ENCODE measurements at places on chromosomes 6 and 20. TPM values are rescaled to one million over a fixed set of nuclear protein-coding genes. Genes with fewer than 3 reads are reported as not detected.
A peak's percentile ranks its signal among the peaks of the same experiment; 100 is the strongest.

DNA sequence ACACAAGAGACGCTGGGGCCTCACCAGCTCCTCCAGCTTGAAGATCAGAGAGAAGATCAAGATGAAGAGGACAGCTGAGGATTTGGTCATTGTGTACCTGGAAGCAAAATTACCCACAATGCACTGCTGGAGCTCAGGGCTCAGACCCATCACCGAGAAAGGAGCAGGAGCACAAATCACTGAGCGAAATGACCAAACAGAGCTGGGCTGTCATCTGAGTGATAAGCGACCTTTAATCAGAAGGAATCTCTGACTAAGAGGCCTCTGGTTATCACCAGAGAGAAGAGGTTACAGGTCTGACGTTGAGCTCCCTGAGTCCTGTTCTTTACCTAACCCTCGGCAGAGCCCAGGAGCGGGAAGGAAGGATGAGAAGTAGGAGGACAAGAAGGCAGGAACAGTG, 47.5 kb upstream of the CDH22 start:
- no peaks in the 10 kb centered on the region for H3K27me3 ChIP-seq
- H3K27ac ChIP-seq, result no peak overlapping the region
- no peaks in the 10 kb centered on the region for H3K36me3 ChIP-seq
- H3K4me3 ChIP-seq, result no peak overlapping the region
- peaks cover 8% of the 10 kb centered on the region for H3K4me1 ChIP-seq

GGTLC1 gene
- not detected for total RNA-seq

SMOC2 gene
- total RNA-seq, result 98.2 TPM

GRCh38 chr20:58992911-58993310, 11.9 kb downstream of the NELFCD start:
- H3K4me1 ChIP-seq, result no peaks in the 10 kb centered on the region
- H3K36me3 ChIP-seq, result no peaks in the 10 kb centered on the region

SNAP25 gene
- total RNA-seq, result 26.1 TPM

DLL1 gene
- 19.7 TPM for total RNA-seq

DNA sequence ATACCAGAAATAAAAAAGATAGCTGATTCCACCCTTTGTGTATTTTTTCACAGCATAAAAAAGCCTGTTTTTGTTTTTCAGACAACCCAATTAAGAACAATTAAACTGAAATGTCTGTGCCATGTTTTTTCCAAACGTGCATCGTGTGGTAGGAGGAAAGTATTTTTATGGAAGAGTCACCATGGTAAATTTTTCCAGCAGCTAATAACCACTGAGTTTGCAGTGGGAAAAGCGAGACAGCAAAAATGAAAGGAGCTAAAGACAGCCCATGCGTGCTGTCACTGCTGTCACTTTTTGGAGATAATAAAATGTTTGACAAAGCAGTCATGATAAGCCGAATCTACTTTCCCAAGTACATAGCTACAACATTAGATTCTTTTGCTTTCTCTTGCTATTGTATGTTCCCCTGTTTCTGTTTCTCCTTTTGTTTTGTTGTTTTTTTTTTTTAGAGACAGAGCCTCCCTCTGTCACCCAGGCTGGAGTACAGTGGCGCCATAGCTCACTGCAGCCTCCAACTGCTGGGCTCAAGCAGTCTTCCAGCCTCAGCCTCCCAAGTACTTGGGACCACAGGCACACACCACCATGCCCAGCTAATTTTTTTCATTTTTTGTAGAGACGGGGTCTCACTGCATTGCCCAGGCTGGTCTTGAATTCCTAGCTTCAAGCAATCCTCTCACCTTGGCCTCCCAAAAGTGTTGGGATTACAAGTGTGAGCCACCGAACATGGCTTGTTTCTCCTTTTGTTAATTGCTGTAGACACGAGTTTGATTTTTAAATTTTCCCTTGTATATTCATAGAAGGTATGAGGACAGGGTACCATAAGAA, 261.3 kb downstream of the TMEM242 start:
- no peaks in the 10 kb centered on the region for H3K4me1 ChIP-seq
- no peaks in the 10 kb centered on the region for H3K27me3 ChIP-seq
- no peak for DNase-seq
- H3K4me3 ChIP-seq, result no peak overlapping the region

DNA sequence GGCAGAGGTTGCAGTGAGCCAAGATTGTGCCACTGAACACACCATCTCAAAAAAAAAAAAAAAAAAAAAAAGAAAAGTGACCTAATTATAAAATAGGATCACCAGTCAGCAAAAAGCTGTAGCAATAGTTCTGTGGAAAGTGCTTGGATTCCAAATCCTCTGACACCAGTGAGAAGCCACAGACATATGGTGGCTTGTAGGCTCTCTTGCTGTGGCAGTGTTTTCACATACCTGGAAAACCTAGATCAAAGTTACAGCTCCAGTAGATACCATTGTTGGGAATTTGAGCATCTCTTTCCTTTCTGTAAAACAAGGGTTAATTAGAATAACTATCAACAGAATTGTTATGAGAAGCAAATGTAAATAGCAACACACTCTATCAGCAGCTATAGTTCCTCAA, 4.1 kb downstream of the CCDC170 start:
- no peak overlapping the region for H3K4me3 ChIP-seq
- H3K27me3 ChIP-seq, result no peaks in the 10 kb centered on the region
- H3K36me3 ChIP-seq, result no peaks in the 10 kb centered on the region
- no peaks in the 10 kb centered on the region for H3K4me1 ChIP-seq

PRL gene
- total RNA-seq, result not detected

- H3K36me3 ChIP-seq, result no peaks in the 10 kb centered on the region
- DNase-seq, result no peak
- no peak overlapping the region for H3K27ac ChIP-seq
- H3K27me3 ChIP-seq, result no peaks in the 10 kb centered on the region
- H3K4me3 ChIP-seq, result no peak overlapping the region
- H3K4me1 ChIP-seq, result no peaks in the 10 kb centered on the region
Measured at GRCh38 chr20:48850257-48850976, 22.6 kb upstream of the PREX1 start.

DNA sequence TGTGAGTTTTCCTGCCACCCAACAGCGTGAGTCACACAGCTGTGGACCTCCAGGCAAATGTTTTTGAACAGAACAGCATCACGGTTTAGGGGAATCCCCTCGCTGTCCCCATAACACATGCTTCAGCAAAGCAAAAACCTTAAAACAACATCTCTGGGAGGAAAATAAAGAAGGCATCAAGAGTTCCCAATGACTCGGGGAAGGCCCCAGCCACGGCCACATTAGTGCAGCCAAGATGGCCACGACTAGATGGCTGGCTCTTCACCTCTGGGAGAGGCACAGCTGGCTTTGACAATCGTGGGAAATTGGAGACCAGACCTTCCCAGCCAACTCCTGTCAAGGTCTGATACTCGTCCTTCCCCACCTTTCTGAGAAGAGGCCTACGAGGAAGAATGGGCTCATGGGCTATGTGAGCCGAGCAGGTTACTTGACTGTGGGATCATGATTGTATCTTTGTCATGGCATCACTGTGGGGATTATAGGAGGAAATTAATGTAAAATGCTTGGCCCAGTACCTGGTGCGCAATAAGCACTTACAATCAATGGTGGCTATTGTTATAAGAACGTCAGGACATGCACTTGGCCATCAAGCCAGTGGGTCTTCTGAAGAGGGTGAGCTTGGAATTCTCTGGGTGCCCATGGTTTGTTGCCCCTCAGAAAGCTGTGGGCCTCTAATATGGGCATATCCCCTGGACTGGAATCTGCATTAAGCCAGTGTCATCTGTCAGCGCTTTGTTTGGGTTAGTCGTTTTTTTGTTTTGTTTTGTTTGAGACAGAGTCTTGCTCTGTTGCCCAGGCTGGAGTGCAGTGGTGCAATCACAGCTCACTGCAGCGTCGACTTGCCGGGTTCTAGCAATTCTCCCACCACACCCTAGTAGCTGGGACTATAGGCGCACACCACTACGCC, 43.6 kb downstream of the FGD2 start:
- no peak overlapping the region for H3K4me3 ChIP-seq
- peak overlapping the region; percentile 63 for H3K27ac ChIP-seq
- no peaks in the 10 kb centered on the region for H3K27me3 ChIP-seq
- no peaks in the 10 kb centered on the region for H3K36me3 ChIP-seq
- H3K4me1 ChIP-seq, result no peaks in the 10 kb centered on the region

Measured in uterus (tissue), 4 donors.